ENCODE measurements at places on chromosomes 2 and 18.
A peak's percentile ranks its signal among the peaks of the same experiment; 100 is the strongest.

DNA sequence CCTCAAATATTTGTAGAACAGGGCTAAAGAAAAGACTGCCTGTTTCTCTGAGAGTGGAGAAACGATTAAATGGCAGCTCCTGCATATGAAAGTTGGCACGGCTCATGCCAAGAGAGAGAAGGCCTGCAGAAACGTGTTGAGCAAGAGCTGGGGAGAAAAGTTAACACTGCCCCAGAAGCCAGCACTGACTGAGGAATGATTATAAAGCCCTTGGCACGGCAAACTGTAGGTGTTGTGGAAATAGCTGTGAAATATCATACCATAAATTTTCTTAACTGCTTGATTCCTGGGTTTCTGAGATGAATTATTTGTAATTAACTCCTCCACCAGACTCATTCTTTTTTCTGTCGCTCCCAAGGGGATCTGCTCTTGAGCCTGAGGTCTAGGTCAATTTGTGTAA, 4.3 kb downstream of the FRZB start:
- no peak for DNase-seq

DNA sequence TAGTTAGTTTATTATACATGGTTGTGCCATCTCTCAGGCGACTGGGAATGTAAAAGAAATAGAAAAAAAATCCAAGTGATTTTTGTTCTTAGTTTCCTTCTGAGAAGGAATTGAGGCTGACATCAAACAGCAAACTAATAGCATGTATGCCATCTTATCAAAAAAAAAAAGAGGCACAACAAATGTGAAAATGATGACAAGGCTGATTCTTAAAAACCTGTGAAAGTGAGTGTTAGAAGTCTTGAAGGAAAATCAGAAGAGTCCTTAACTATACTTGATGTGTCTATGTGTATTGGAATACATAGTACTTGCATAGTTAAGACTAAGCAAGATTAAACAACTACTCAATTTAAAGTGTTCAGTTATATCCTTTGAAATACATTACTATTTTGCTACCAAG, 161.0 kb downstream of the CCDC85A start:
- DNase-seq = no peak

- DNase-seq = no peak
Observed at GRCh38 chr2:97712693-97713295, 582 bp upstream of the ZAP70 start.

DNA sequence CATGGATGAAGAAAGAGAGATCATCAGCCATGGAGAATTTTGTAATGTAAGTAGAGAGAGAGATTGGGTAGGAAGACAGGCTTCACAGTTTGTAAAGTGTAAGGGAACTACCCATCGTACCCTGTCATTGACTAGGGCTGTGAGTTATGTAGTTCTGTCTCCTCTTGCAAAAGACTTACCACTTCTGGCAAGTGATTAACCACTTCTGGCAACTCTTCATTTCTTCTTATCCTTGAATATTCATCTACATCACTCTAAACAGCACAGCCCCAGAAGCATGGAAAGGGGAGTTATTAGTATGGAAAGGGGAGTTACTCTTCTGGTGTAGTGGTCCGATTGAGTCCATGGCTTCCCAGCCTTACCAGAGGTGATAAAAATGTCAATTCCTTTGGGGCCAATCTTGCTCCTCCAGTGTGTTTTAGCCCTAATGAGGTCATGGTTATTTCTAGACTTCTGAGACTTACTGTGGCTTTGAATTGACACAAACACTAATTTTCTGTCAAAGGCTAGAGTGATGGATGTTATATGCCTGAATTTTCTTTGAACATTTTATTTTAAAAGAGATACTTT, 52.0 kb downstream of the STAT1 start:
- no peak for DNase-seq

DNA sequence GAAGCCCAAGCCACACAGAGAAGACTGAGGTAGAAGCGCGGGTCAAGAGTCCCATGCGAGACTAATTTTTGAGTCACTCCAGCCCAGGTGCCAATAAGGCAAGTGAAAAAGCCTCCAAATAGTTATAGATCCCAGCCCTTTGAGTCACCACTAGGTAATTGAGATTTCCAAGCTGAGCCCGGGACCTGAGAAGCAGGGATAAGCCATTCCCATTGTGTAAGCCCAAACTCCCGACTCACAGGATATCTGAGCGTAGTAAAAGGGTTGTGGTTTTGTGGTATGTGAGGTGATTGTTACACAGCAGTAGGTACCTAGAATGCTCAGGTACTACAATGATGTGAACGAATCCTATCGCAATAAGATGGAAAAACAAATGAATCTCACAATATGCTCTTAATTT, 560.7 kb downstream of the DSC3 start:
- DNase-seq = no peak

DNA sequence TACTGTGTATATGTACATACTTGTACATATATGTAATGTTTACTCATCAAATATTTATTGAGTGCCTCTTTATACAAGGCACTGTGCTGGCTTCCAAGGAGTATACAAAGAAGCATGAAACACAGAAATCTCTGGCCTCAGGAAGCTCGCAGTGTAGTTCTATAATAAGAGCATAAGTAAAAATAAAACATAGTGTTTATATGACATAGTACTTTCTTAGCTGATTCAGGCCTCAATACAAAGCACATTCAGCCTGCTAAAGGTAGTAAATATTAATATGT, 13.9 kb downstream of the STAMBP start:
- DNase-seq = no peak

DNA sequence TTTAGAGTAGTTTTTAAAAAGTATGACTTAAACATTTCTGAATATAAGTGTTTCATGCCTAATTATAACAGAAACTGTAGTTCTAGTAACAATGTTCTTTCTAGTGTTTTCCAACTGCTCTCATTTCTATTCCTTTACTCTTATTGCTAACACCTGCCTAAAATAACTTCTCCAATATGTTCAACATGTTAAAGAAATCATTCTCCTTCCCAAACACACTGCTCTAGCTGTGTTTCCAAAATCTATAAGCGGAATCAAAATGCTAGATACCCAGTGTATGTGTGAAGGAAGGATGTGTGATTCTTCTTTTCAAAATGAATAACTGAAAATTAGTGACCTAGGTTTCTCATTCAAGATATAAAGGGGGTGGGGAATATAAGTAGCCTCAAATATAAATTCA, 89.1 kb downstream of the ATAD2B start:
- DNase-seq = no peak

DNA sequence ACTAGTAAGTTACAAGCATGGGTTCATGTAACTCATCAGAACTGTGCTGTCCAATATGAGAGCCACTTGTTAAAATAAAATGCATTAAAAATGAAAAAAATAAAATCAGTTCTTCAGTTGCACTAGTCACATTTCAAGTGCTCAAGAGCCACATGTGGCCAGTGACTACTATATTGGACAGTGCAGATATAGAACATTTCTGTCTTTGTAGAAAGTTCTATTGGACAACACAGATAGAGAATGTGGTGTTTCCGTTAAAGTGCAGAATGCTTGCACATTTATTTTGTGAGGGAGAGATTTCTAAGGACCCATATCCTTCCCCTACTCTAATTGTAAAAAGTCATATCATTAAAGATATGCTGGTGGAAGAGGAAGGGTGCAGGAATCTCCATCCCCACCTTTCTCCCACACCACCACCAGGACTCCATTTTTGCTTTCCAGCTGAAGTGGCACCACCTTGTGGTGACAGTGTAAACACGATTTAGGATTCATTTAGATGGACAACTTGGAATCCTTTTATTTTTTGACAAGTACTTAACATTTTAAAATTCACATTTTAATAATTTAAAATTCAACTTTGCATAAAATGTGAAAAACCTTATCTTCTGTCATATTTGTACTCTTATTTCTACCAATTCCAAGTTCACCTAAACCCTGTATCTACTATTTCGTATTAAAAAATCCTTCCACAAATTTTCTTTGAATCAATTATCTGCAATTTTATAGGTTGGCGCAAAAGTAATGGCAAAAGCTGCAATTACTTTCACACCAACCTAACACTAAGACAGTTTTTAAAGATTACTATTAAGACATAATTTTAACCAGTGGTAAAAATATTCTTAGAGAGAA, 9.4 kb upstream of the CD302 start:
- DNase-seq = peak; percentile 15

GRCh38 chr18:38648179-38648578, 1082.6 kb upstream of the CELF4 start:
- no peak for DNase-seq

DNA sequence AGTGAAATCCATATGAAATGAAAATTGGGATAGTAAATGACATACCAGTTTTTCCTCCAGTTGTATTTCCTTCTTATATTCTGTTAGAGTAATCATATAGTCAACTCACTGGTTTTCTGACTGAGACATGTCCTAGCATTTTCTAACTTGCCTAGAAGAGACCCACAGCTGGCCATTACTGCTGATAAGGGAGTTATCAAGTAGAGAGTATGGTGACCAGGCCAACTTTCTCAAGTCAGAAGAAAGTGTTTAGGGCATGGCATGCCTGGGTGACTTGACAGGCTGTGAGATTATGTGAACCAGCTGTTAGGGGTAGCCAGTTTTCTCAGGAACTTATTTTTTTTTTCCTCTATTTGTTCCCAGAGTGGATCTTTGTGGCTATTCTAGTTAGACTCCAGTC, 81.2 kb downstream of the GPD2 start:
- no peak for DNase-seq

DNA sequence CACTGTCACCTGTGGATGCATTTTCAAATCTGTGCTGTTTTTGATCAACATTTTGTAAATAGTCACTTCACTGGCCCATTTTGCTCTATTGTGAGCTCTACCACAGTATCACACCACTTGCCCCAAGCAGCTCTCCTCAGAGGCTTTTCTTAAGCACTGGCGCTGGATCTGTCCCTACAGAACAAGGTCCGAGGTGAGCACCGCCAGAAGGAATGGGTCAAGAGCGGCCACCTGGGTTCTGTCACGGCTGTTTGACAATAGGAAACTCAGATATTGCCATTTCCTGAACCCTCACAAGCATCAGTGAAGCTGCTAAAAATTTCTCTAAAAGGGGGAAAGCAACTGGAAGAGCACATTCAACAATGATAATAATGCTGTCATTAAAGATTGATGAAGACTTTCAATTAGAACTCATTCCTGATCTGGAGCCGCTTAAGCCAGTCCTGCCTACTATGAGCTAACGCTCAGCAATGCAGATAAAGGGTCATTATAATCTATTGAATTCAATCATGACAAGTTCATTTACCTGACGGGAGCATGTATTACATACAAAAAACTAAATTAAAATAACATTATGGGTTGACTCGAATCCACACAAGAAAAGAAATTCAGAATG, 514.0 kb downstream of the GALR1 start:
- no peak for DNase-seq

- DNase-seq = no peak
Observed at GRCh38 chr2:149019768-149020167, 18.7 kb upstream of the LYPD6B start.

DNA sequence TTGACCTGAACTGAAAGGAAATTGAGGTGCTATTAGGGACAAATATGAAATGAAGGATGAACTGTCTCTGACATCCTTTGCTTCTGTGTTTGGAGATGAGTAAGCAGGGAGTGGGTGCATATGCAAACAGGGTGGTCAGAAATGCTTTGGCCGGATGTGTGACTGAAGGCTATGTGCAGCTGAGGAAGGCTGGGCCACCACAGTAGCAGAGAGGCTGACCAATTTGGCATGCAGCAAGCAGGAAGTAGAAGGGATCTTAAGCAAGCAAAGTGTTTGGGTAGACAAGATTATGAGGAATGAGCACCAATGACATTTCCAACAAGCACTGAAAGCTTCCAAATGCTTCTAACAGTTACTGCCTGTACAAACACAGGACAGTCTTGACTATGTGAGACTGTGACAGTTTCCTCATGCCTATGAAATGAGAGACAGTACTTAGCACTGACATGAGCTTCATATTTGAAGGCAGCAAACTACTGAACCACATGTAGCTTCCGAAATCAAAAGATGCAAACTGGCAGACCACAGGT, 3.3 kb upstream of the ACTR3 start:
- no peak for DNase-seq

GRCh38 chr2:140808820-140809219, 1322.0 kb downstream of the LRP1B start:
- DNase-seq = no peak

DNA sequence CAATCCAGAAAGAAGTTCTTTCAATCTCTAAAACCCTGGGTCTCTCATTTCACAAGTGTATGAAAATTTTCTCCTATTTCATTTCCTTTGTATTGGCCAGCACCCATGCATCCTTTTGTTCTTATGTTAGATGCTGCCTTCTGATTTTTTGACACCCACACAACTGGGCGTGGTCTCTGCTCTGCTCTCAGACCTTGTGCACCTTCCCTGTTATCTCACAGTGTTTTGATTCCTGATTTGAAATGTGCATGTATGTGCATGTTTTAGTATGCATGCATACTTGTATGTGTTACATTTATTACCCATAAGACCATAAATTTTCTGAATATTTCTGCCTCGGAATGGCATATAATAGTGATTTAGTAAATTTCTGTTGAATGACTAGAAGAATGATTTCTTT, 152.2 kb downstream of the CTNNA2 start:
- no peak for DNase-seq

GRCh38 chr18:33578518-33579348, 714 bp downstream of the ASXL3 start:
- peak; percentile 86 for DNase-seq

Data from NCI-H1092 treated with DMSO at 0.1 percent for 48 hours (cell line).